NCI-H2029 (cell line): ENCODE measurements at places on chromosomes 11 and 22.

DNA sequence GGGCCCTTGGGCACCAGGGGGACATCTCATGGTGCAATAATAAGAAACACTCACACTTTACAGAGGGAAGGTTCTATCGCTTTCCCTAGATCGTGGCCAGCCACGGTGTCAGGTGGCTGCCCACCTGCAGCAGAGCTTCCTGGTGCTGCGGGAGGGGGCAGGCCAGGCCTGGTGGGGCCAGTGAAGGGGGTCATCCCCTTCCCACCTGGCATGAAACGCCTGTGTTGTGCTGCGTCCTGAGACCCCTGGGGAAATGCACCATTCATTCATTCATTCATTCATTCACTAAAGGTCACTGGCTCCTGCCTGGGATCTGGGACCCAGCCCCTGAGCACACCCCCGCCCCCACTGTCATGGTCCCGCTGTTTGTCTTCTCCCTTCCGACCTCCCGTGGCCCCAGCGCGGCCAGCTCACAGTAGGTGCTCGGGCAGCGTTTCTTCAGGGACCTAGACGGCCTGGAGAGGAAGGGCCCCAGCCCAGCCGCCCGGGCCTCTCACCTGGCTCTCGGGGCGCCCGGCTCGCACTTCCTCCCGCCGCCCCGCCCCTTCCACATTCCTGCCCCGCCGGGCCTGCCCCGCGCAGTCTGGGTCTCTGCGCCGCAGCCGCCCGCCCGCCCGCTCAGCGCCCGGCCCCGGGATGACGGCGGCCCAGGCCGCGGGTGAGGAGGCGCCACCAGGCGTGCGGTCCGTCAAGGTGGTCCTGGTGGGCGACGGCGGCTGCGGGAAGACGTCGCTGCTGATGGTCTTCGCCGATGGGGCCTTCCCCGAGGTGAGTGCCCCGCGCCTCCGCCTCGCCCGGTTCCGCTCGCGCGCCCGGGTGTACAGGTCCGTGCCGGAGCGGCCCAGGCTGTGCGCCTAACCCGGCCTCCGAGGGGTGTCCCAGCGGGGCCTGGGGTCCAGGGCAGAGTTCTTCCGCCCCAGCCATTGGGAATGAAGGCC, at the start of gene RHOD:
RHOD (plus strand) TSS at position 581 of the 938 bp plus-strand sequence; CDS start at position 637, 56 bp downstream.
- no peak for DNase-seq

GRCh38 chr11:29328961-29329441, 687.8 kb downstream of the KCNA4 start:
- no peak for DNase-seq

GRCh38 chr22:26883393-26883792, 226.0 kb downstream of the MIAT start:
- DNase-seq, result peak; percentile 18

DNA sequence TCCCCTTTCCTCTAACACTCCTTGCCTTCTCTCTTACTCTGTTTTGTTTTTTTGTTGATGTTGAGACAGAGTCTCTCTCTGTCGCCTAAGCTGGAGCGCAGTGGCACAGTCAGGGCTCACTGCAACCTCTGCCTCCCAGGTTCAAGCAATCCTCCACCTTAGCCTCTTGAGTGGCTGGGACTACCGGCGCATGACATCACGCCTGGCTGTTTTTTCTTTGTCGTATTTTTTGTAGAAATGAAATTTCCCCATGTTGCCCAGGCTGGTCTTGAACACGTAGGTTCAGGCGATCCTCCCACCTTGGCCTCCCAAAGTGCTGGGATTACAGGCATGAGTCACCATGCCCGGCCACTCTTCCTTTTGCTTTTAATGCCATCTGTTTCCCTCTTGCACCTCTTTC, 72.3 kb downstream of the FBXO7 start:
- no peak for DNase-seq

DNA sequence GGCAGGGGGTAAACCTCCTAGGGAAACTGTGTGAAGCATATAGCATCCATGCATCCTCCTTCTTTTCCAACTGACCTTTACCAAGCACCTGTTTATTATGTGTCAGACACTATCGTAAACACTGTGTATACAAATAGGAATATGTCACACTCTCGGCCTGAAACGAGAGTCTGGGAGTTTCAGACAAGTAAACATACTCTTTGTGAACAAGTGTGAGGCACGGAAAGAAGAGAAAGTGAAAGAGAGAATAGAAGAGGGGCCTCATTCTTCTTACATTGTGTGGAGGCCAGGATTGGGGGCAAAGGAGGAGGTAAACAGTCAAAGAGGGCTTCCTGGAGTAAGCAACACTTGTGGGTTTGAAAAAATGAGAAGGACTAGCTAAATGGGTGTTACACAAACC, 16.4 kb downstream of the CSNK2A3 start:
- DNase-seq, result no peak

DNA sequence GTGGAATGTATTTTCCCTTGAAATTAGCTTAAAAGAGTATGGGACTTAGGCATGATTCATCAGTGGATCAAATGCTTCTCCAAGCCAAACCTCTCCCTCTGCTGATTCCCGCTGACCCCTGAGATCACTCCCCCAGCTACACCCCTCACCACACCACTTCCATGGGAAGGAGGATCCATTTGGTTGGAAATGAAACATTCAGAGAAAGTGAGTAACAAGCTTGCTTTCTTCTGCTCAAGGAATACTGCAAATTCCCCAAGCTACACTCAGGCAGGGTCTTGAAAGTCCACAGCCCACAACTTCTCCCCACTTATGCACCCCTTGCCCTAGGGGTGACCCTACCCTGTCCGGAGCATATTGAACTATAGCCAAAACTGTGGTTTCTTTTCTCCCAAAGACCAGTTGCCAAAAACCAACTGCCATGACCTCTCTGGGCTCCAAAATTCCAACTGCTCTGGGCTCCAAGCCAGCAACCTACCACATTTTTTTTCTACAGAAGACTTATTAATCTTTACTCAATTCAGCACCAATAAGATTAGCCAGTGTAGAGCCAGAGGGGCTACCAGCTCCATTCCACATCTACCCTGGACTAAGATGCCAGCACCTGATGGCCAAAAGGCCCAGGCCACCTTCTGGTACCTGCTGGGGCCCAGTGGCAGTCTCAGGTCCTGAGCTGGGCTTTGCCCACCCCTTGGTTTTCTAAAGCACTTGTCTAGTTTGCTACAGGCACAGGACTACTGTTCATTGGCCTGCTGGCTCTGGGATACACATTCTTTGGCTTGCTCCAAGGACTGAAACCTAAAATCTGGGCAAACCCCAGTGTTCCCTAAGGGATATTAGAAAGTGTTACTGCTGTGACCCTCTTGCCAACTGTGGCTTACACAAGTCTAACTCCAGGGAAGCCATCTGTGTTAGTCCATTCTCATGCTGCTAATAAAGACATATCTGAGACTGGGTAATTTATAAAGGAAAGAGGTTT, 101.1 kb downstream of the MICAL3 start:
- no peak for DNase-seq

GRCh38 chr22:46047226-46047625, 70.3 kb upstream of the WNT7B start:
- DNase-seq, result no peak

- DNase-seq, result no peak
Observed at GRCh38 chr11:93905384-93905783, 55.0 kb upstream of the VSTM5 start.

- no peak for DNase-seq
Observed at GRCh38 chr11:104772806-104773241, 125.4 kb downstream of the CASP12 start.

DNA sequence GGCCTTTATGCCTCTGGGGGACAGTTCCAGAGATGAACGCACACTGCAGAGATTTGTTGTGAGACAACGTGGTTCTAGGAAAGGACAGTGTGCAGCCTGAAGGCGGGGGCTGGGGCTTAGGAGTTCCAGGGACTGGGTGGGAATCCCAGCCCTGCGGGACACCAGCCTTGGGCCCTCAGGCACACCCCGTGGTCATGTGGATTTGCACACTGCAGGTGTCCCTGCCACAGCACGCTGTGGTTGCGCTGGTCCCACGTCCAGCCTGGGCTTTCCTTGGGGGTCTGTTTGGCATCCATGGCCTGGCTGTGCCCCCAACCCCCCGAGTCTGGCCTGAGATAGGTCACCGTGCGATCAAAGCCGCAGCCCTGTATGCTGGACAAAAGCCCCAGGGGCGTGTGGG, 7.3 kb downstream of the SHISAL1 start:
- no peak for DNase-seq

- no peak for DNase-seq
Observed at GRCh38 chr11:83464160-83464944, 178.2 kb upstream of the CCDC90B start.

DNA sequence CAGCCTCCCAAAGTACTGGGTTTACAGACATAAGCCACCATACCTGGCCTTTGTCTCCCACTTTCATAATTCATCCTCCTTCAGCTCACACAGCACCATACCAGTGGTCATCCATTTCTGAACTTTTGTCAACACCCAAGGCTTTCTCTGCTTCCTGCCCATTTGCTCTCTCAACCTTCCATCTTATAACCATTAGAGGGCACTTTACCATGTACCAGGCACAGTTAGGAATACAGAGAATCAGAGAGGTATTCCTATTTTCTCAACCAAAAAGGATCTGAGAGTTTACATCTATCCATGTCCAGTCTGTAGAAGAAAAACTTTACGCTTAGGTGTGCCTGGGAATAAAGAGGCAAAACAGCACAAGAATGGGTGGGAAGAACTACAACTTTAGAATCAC, 397.6 kb downstream of the BUD13 start:
- DNase-seq, result no peak

GRCh38 chr11:35235936-35236666, 97.1 kb downstream of the CD44 start:
- DNase-seq, result peak; percentile 39

- no peak for DNase-seq
Observed at GRCh38 chr22:44755956-44756361, 3.6 kb downstream of the ARHGAP8 start.

- no peak for DNase-seq
Observed at GRCh38 chr22:19003508-19003907, 67.4 kb upstream of the PRODH start.

- no peak for DNase-seq
Observed at GRCh38 chr11:131964698-131965483, 594.5 kb downstream of the NTM start.

GRCh38 chr11:129865701-129866100, 29.7 kb downstream of the NFRKB start:
- no peak for DNase-seq

DNA sequence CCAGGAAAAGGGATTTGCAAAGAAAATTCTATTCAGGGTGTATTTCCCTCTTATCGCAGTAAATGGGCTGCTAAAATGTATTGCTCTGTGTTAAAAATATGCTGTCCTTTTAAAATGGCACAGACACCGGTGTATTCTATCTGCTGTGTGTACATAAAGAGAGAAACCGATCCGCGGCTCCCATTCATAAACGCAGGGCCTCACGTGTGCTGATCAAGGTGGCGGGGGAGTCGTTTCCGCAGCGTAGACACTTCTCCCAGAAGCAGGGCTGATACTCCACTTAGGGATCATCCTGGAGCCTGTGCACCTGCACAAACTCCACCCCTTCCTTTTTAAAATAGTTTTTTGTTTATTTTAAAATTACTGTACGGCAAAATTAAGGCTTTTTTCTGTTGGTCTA, 26.1 kb upstream of the IGSF9B start:
- DNase-seq, result no peak

DNA sequence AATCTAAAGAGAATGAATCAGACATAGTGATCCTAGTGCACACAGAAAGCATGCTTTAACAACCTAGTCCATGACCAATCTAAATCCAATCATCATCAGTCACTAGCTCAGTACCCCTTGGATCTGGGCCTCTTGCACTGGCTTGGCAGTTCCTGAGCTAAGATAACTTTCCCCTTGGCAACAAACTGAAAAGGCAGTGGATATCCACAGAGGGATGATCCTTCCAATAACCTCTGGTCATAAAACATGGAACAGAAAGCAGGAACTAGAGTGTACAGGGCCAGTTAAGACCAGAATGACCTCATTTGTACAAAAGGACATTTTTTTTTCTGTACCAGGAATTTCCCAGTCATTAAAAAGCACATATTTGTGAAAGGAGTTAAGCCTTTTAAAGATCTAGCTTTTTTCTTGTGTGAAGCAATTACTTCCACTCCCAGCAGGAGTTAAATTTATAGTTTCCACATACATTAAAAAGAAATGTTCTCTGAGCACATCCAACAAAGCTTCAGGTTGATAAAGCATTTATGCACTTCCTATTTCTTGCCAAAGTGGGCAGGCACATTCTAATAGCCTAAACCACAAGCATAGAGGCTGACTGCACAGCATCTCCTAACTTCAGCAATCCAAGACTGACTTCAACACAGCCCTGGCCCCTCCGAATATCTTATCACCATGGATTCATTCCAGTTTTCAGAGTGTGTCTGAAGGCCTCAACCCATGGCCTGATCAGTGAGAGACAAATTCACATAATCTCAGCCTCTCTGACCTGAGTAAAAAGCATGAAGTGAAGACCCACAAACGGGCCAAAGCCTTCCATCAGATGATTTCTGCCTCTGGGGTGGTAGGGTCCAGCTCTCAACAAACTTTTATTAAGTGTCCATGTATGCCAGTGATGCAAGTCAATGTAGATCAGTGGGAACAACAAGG, 29.9 kb downstream of the GUCY1A2 start:
- DNase-seq, result no peak

DNA sequence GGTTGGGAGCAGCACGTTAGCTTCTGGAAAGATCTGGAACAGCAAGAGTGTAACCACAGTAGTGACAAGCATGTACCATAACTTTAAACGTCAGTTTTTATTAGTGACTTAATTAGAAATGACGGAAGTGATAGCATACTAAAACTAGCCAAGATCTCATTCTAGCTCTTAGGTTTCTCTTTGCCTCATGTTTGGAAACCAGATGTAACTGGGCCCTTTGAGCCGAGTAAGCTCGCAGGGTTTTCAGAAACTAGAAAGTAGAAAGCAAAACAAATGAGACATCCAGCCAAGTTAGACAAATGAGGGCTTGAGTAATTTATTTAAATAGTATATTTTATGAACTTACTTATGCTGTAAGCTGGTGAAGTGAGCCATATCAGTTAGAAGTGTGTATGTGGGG, 40.2 kb upstream of the SLC5A12 start:
- DNase-seq, result no peak

GRCh38 chr11:106681435-106681834, 336.8 kb downstream of the GUCY1A2 start:
- DNase-seq, result no peak

DNA sequence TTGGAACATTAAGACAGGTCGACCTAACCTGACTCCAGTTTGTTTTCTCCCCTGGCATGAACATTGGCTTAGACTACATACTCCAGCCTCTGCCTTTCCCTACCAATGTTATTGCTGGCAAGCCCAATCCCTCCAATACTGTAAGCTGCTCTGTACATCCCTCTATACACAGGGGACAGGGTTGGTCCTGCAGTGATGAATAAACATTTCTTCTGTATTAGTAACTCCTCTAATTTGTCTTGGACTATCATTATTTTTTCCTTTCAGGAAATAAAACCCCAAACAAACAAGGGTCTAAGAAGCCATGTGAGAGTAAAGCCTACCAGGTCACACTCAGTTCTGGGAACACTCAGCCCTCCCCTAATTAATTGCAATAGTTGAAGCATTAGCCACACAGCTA, 35.1 kb upstream of the FJX1 start:
- no peak for DNase-seq

GRCh38 chr11:105204636-105205035, 65.1 kb upstream of the CARD18 start:
- DNase-seq, result no peak
